ENCODE measurements at places on chromosomes 11 and 22.

GRCh38 chr11:16902781-16903378 is 111.3 kb downstream of the PLEKHA7 start:
- no peak for DNase-seq

DNA sequence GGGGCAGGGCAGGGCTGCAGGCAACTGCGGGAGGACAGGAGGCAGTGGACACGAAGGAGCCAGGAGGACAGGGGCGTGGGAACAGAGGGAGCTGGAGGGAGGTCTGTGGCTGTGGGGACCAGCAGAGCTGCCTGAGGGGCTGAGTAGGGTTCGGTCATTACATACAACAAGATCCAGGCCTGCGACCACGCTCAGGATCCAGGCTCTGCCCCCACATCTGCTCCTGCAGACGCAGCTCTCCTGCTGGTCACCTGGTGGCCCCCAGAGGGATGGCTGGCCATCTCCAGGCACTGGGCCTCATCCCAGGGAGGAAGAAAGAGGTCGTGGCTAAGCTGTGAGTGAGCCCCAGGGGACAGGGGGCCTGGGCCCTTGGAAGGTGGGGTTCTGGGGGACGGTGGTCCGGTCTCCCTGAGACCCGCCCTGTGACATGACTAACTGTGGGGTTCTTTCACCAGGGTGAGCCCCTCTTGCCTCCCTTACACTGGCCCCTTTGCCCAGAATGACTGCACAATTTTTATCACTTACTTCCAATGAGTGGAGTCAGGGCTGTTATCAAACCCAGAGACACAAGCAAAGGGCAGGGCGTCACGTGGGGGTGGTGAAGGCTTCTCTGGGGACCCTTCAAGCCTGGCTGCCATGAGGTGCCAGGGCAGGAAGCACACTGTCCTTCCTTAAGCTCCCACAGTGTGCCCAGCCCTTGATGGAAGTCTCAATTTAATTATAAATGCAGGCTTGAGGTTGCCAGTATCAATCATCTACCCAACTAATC is 6.7 kb upstream of the APOBEC3A start:
- peak; percentile 28 for DNase-seq

GRCh38 chr11:73359930-73360742 is 16.1 kb upstream of the RELT start:
- no peak for DNase-seq

DNA sequence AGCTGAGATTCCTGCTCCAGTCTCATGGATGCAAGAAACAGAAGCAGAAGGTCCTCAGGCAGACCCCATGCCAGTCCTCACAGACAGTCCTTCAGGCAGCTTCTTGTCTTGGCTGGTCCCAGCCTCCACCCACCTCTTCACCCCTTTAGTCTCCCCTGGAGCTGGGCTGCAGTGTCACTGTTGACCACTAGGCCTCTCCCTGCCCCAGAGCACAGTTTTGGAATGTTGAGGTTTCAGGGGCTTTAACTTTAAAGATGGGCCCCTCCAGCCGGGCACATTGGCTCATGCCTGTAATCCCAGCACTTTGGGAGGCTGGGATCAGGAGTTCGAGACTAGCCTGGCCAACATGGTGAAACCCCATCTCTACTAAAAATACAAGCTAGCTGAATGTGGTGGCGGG is 39.5 kb upstream of the GCAT start:
- DNase-seq, result no peak

GRCh38 chr22:30206944-30207343 is 39.6 kb downstream of the LIF start:
- DNase-seq, result peak; percentile 60

- no peak for DNase-seq
Observed at GRCh38 chr11:102223859-102224258, 93.4 kb upstream of the BIRC3 start.

GRCh38 chr11:94769880-94770279 is 1.7 kb downstream of the AMOTL1 start:
- no peak for DNase-seq

DNA sequence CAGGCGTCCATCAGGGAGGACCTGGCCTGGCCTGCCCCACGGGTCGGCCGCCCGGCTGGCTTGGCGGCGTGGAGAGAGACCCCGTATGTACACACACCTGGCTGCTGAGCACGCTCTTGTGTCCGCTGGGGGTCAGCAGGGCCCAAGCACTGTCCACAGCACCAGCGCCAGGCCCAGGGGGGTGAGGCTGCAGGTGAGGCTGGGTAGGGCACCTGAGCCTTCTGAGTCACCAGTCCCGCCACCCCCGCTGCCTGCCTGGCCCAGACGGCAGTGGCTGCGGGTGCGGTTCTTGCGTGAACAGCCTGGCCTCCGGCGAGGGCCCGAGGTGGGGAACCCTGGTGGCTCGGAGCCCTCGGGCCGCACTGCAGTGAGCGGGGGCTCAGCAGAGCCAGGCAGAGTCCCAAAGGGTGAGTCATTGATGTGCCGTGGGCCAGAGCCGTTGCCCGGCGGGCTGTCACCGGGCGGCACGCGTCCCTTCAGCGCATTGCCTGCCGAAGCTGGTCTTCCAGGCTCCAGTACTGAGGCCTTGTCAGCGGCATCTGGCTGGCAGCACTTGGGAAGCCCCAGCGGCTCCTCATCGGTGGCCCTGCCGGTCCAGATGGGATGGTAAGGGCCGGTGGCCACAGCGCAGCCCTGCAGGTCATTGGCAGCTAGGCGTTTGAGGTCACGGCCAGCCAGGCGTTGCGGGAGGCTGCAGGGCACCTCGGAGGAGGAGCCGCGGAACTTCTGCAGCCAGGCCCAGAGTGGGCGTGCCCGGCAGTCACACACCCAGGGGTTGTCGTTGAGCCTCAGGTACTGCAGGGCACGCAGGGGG is 26.3 kb downstream of the RTN4R start:
- peak; percentile 45 for DNase-seq

- DNase-seq, result no peak
Observed at GRCh38 chr22:22479999-22480532, 28.5 kb downstream of the ZNF280B start.

All from aorta (tissue), 5 donors.